ENCODE measurements at places on chromosomes 3 and 15.

GRCh38 chr3:194489736-194490612 lies 3.2 kb upstream of the ATP13A3 start:
- no peak for DNase-seq

GRCh38 chr3:156388497-156389448 lies 166.1 kb downstream of the SSR3 start:
- no peak for DNase-seq

GRCh38 chr3:170383567-170383966 lies 26.1 kb downstream of the SKIL start:
- no peak for DNase-seq

- no peak for DNase-seq
Observed at GRCh38 chr3:43180694-43181093, 74.8 kb upstream of the POMGNT2 start.

DNA sequence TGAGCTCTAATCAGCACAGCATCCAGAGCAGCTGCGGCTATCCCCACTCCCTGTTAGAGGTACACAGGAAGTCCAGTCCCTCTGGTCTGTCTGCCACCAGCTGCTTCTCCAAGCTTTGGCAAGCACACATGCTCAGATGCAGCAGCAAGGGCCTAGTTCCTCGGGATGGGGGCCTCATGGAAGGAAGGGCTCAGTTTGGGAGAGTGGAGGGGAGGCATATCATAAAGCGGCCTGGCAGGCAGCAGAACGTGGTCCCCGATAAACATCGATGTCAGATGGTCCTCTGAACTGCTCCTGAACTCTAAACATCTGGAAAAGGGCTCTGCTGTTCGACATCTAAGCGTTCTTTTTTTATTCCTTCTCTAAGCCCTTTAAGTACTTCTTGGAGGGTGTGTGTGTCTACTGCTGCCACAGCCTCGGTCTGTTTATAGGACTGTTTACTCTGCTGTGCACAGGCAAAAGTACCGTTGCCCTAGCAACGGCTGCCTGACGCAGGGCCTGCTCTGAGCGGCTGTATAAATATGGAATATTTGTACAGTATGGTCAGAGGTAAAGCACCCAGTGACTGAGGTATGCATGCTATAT lies 74.6 kb downstream of the PRICKLE2 start:
- no peak for DNase-seq

GRCh38 chr3:134377896-134378295 lies 3.6 kb upstream of the AMOTL2 start:
- no peak for DNase-seq

GRCh38 chr15:36808411-36809160 lies 229.2 kb downstream of the CDIN1 start:
- no peak for DNase-seq

- DNase-seq = no peak
Observed at GRCh38 chr3:185126201-185126600, 26.7 kb downstream of the C3orf70 start.

GRCh38 chr3:53085476-53085875 lies 39.6 kb upstream of the SFMBT1 start:
- no peak for DNase-seq

- no peak for DNase-seq
Observed at GRCh38 chr3:79902151-79902550, 134.4 kb upstream of the ROBO1 start.

GRCh38 chr15:41408234-41408641 lies 5.9 kb upstream of the NDUFAF1 start:
- no peak for DNase-seq

- DNase-seq = no peak
Observed at GRCh38 chr3:106255870-106256248, 387.0 kb upstream of the CBLB start.

DNA sequence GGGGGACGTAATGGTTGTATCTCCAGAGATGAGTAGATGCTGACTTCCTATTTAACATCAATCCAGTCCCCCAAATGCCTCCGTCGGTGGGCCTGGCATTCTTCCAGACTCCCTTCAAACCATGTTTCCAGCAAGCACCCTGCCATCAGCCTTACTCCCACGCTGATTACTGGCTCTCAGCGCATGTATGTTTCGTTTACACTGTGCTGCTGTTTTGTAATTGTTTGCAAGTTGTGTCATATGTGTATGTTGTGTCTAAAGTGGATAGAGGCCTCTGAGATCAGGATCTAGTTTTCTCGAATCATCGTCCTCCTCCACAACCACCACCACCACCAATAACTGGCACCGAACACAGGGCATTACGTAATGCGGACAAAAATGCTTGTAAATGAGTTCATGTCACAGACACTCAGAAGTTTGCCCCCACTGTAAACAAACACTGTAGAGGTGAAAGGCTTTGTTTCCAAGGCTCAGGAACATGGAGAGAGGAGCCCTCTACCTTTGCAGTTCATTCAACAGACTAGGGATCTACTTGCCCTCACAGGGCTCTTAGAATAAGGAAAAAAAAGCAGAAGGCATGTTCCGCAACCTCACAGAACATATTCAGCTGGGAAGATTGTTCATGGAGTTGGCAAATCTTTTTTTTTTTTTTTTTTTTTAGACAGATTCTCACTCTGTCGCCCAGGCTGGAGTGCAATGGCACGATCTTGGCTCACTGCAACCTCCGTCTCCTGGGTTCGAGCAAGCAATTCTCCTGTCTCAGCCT lies 46.1 kb upstream of the SEMA4B start:
- DNase-seq = no peak

GRCh38 chr3:3683261-3683660 lies 116.0 kb upstream of the LRRN1 start:
- no peak for DNase-seq

Measured in stimulated activated CD4-positive, alpha-beta T cell treated with anti-CD3 and anti-CD28 coated beads, TNF-alpha, amount 100 ng/mL, for 48 hours (primary cell).